ENCODE measurements at places on chromosomes 3 and 15. TPM values are rescaled to one million over a fixed set of nuclear protein-coding genes. Genes with fewer than 3 reads are reported as not detected.

- H3K36me3 ChIP-seq = no peaks in the 10 kb centered on the region
- H3K4me1 ChIP-seq = no peaks in the 10 kb centered on the region
- DNase-seq = no peak
- H3K27ac ChIP-seq = no peak overlapping the region
- H3K4me3 ChIP-seq = no peak overlapping the region
Observed at GRCh38 chr15:44084171-44084570, 110.9 kb downstream of the FRMD5 start.

- peaks cover 20% of the 10 kb centered on the region for H3K4me1 ChIP-seq
- H3K27ac ChIP-seq = no peak overlapping the region
- no peak for DNase-seq
- H3K36me3 ChIP-seq = no peaks in the 10 kb centered on the region
- no peaks in the 10 kb centered on the region for H3K27me3 ChIP-seq
- no peak overlapping the region for H3K4me3 ChIP-seq
Observed at GRCh38 chr3:31402117-31402516, 130.6 kb upstream of the STT3B start.

GRCh38 chr3:177932750-177933660 is 603.2 kb upstream of the KCNMB2 start:
- no peaks in the 10 kb centered on the region for H3K27me3 ChIP-seq
- H3K36me3 ChIP-seq = no peaks in the 10 kb centered on the region
- H3K4me1 ChIP-seq = peaks cover 13% of the 10 kb centered on the region
- no peak for DNase-seq
- no peak overlapping the region for H3K4me3 ChIP-seq

DNA sequence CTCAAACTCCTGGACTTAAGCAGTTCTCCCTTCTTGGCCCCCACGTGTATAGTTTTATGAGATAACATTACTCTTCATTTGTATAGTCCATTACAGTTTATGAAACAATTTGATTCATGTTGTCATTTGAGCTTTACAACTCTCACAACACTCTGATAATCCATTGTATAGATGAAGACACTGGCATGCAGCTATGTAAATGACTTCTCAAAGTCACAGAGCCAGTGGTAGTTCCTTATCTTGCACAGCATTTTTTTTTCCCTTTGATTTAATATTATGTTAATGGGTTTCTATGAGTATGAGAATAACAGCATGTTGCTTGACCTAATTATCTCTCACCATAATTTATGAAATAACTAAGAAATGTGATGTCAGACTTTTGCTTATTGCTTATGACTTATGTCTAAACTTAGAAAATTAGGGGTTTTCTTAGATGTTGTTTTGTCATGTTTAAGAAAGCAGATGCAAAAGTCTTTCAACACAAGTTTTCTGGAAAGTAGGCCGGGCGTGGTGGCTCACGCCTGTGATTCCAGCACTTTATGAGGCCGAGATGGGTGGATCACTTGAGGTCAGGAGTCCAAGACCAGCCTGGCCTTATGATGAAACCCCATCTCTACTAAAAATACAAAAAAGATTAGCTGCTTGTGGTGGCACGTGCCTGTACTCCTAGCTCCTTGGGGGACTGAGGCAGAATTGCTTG is 13.3 kb downstream of the VPS8 start:
- DNase-seq = no peak
- no peak overlapping the region for H3K27ac ChIP-seq
- peaks cover 4% of the 10 kb centered on the region for H3K4me1 ChIP-seq
- H3K27me3 ChIP-seq = no peaks in the 10 kb centered on the region
- no peak overlapping the region for H3K4me3 ChIP-seq

- DNase-seq = no peak
- no peaks in the 10 kb centered on the region for H3K4me1 ChIP-seq
- H3K27me3 ChIP-seq = no peaks in the 10 kb centered on the region
- no peak overlapping the region for H3K27ac ChIP-seq
Observed at GRCh38 chr3:62798000-62798399, 77.2 kb downstream of the CADPS start.

DNA sequence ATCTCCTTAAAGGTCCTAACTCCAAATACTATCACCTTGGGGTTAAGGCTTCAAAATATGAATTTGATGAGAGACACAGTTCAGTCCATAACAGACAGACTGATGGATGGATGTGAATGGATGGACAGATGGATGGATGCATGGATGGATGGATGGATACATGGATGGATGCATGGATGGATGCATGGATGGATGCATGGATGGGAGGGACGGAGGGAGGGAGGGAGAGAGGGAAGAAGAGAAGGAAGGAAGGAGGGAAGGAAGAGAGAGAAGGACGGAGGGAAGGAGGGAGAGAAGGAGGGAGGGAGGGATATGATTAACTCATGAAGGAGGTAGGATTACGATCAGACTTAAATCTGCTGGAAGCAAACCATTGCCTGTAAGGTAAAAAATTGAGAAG is 192.4 kb downstream of the LRRN1 start:
- H3K4me1 ChIP-seq = no peaks in the 10 kb centered on the region
- no peaks in the 10 kb centered on the region for H3K36me3 ChIP-seq
- H3K27ac ChIP-seq = no peak overlapping the region

- H3K4me1 ChIP-seq = no peaks in the 10 kb centered on the region
- no peak overlapping the region for H3K4me3 ChIP-seq
- peaks cover 42% of the 10 kb centered on the region for H3K27me3 ChIP-seq
- H3K36me3 ChIP-seq = no peaks in the 10 kb centered on the region
- H3K27ac ChIP-seq = no peak overlapping the region
Observed at GRCh38 chr15:77821188-77821958, 188.7 kb upstream of the LINGO1 start.

DNA sequence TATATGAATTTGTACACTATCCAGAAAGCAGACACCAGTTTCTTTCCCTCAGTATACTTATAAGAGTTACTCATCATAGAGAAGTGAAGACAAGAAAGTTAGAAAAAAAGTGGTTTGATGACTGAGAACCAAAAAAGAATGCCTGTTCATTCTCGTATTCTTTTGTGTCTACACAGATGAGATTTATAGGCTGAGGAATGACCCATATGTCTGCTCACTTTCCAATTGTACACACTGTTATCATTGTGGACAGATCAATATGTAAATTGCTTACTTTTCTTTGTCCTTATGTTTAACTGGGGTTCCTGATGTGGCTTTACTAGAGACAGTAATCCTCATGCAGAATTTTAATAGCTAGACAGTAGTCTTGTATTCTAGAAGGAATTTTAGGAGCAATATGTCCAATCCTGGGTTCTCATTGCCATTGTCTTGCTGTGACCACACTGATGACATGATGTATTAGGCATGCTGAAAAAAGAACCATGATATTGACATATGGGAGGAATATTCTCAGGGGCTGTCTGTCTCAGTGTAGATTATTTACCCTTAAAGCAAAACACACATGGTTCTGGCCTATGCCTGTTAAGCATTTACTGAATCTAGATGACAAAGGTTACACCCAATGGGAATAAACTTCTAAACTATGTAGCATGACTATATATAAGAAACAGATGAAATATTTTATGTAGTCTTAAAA is 669.7 kb downstream of the ROBO1 start:
- no peak for DNase-seq
- no peaks in the 10 kb centered on the region for H3K4me1 ChIP-seq
- no peaks in the 10 kb centered on the region for H3K36me3 ChIP-seq
- no peak overlapping the region for H3K4me3 ChIP-seq

GRCh38 chr15:78671626-78672211 is 30.7 kb upstream of the CHRNB4 start:
- no peaks in the 10 kb centered on the region for H3K4me1 ChIP-seq
- no peak overlapping the region for H3K4me3 ChIP-seq
- DNase-seq = no peak
- no peaks in the 10 kb centered on the region for H3K36me3 ChIP-seq
- peaks cover 2% of the 10 kb centered on the region for H3K27me3 ChIP-seq

GRCh38 chr3:123334056-123334455 is 114.8 kb downstream of the ADCY5 start:
- peaks cover 6% of the 10 kb centered on the region for H3K4me1 ChIP-seq
- no peak overlapping the region for H3K27ac ChIP-seq
- no peak for DNase-seq
- no peaks in the 10 kb centered on the region for H3K36me3 ChIP-seq
- H3K27me3 ChIP-seq = no peaks in the 10 kb centered on the region
- no peak overlapping the region for H3K4me3 ChIP-seq

GRCh38 chr15:101276501-101277037 is 716 bp downstream of the SELENOS start:
- peaks cover 24% of the 10 kb centered on the region for H3K4me1 ChIP-seq
- peak overlapping the region; percentile 79 for H3K27ac ChIP-seq
- peak; percentile 42 for DNase-seq
- H3K36me3 ChIP-seq = peaks cover 52% of the 10 kb centered on the region
- peak overlapping the region; percentile 89 for H3K4me3 ChIP-seq

DNA sequence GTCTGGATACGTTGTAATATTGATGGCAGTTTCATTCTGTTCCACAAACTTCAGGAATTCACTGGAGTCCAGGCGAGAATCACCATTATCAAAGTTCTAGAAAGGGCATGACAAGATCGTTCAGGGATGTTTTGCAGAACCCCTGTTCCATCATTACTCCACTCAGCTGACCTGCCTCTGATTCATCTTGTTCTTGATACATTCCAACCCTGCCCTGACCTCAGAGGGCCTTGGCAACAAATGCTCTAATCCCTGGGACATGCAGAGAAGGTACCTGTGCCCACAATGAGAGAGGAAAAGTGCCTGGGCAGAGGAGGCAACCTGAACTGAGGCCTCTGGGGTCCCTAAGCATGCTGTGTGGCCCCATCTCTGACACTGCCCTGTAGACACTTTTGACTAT is 45.9 kb downstream of the FSTL1 start:
- no peak for DNase-seq
- no peak overlapping the region for H3K27ac ChIP-seq
- no peaks in the 10 kb centered on the region for H3K27me3 ChIP-seq
- no peak overlapping the region for H3K4me3 ChIP-seq

- no peak overlapping the region for H3K4me3 ChIP-seq
- no peak for DNase-seq
- H3K27ac ChIP-seq = no peak overlapping the region
- no peaks in the 10 kb centered on the region for H3K36me3 ChIP-seq
- H3K27me3 ChIP-seq = peaks cover 31% of the 10 kb centered on the region
- H3K4me1 ChIP-seq = peaks cover 2% of the 10 kb centered on the region
Observed at GRCh38 chr3:127137113-127137512, 55.8 kb upstream of the PRR23E start.

DNA sequence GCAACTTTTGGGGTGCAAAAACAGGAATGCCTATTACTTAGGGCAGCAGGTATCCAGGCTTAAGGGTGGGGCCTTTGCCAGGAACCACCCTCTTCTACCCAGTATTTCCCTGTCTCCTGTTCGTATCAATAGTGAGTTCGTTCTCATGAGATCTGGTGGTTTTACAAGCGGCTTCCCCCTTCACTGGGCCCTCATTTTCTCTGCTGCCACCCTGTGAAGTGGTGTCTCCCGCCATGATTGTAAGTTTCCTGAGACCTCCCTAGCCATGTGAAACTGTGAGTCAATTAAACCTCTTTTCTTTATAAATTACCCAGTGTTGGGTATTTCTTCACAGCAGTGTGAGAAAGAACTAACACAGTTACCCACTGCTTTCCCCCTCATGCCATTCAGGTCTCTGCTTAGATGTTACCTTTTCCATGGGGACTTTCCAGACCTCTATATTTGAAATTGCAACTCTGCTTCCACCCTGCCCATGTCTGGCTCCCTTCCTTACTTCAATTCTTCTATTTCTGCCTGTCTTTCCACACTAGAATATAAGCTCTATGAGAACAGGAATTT is 23.9 kb upstream of the TRA2B start:
- H3K27ac ChIP-seq = no peak overlapping the region
- no peaks in the 10 kb centered on the region for H3K27me3 ChIP-seq
- H3K4me3 ChIP-seq = no peak overlapping the region
- peaks cover 1% of the 10 kb centered on the region for H3K4me1 ChIP-seq

DNA sequence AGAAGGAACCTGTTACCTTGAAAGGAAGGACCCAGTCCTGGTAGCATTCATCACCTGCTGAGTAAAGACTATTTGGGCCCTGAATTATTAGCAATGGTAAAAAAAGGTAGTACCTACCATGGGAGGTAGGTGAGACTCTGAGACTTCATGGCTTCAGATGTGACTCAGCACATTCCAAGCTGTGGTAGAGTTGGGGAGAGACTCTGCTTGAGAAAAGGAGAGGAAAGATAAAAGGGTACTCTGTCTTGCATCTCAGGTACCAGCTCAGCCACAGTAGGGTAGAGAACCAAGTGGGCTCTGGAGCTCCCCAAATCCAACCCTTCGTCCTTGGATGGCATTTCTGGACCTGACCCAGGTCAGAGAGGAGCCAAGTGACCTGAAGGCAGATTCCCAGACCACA is 430.4 kb downstream of the TBL1XR1 start:
- no peaks in the 10 kb centered on the region for H3K4me1 ChIP-seq
- H3K27ac ChIP-seq = no peak overlapping the region
- no peak overlapping the region for H3K4me3 ChIP-seq
- H3K27me3 ChIP-seq = no peaks in the 10 kb centered on the region
- DNase-seq = no peak

GRCh38 chr3:156341831-156342416 is 213.0 kb downstream of the SSR3 start:
- DNase-seq = no peak
- H3K27me3 ChIP-seq = peaks cover 5% of the 10 kb centered on the region
- no peaks in the 10 kb centered on the region for H3K36me3 ChIP-seq
- no peaks in the 10 kb centered on the region for H3K4me1 ChIP-seq
- H3K27ac ChIP-seq = no peak overlapping the region

DNA sequence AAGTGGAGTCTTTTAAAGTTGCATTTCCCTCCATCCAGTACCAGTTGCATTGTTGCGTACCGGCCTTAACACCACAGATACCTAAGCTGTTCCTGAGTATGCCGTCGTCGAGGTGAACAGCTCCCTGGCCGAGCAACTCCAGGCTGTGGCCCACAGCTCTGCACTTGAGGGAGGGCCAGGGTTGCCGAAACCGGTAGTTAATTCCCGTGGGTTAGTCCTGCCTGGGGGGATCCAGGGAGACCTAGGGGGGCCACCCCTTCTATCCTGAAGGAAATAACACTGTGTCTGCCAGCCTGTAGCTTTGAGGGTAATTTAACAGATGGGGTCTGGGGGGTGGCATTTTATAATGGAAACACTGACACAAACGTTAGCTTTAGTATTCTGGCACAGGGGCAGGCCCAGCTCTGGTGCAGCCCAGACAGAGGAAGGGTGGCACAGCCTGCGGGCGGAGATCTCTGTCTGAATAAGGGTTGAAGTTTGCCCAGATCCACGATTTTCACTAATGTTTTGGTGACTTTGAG is 60.8 kb downstream of the RGMA start:
- H3K27me3 ChIP-seq = no peaks in the 10 kb centered on the region
- peaks cover 60% of the 10 kb centered on the region for H3K4me1 ChIP-seq
- peaks cover 40% of the 10 kb centered on the region for H3K36me3 ChIP-seq
- H3K27ac ChIP-seq = peak overlapping the region; percentile 79
- no peak overlapping the region for H3K4me3 ChIP-seq

DNA sequence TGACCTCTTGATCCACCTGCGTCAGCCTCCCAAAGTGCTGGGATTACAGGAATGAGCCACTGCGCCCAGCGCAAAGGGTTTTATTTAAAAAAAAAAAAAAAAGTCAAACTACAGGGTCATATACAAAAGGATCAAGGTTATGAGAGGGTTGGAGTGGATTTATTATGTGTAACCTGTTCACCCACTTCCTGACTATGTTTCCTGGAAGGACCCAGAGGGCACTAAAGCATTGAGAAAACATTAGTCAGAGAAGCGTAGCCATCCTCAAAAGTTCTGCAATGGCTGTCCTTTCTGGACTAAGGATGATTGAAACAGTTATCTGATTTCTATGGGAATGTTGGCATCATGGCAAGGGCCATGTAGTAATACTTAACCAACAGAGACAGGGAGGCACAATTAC is 7.3 kb upstream of the SCAPER start:
- DNase-seq = no peak
- peaks cover 3% of the 10 kb centered on the region for H3K27me3 ChIP-seq
- H3K27ac ChIP-seq = no peak overlapping the region
- no peaks in the 10 kb centered on the region for H3K4me1 ChIP-seq

The OTOL1 gene
- total RNA-seq = not detected

The SCG5 gene
- total RNA-seq = 0.91 TPM

The SEMA7A gene
- total RNA-seq = 57.3 TPM

The ZNF620 gene
- 3.9 TPM for total RNA-seq

The ZNF502 gene
- total RNA-seq = 2.4 TPM

The GRK7 gene
- not detected for total RNA-seq

The PLCD1 gene
- total RNA-seq = 13.5 TPM

The RTP1 gene
- total RNA-seq = not detected

All from activated CD4-positive, alpha-beta T cell treated with anti-CD3 and anti-CD28 coated beads for 36 hours (primary cell).